Uterine smooth muscle cell (primary cell): ENCODE measurements at places on chromosomes 7 and 10. TPM values are rescaled to one million over a fixed set of nuclear protein-coding genes. Genes with fewer than 3 reads are reported as not detected.

Gene IRF5
- 0.11 and 0.37 TPM in 2 replicates for total RNA-seq

Gene ZNF488
- under 0.01 TPM in 2 replicates for total RNA-seq

Gene SLC29A4
- total RNA-seq: 0.66 and 3.6 TPM in 2 replicates

Gene C1QL3
- not detected in 2 replicates for total RNA-seq

Gene ELN
- total RNA-seq: 0.89 and 2.6 TPM in 2 replicates

Gene MSS51
- 2.0 and 2.1 TPM in 2 replicates for total RNA-seq

Gene ABCC2
- 0.55 and 0.75 TPM in 2 replicates for total RNA-seq

Gene CALCR
- not detected in 2 replicates for total RNA-seq

Gene HOXA2
- total RNA-seq: under 0.01 TPM in 1 of 2 replicates, not detected in the other

Gene OPN4
- total RNA-seq: not detected in 2 replicates
